CD4-positive, CD25-positive, alpha-beta regulatory T cell (primary cell): ENCODE measurements at places on chromosomes 16 and 17. TPM values are rescaled to one million over a fixed set of nuclear protein-coding genes. Genes with fewer than 3 reads are reported as not detected.

FGF11 gene
- total RNA-seq = 3.3 TPM

DLX4 gene
- total RNA-seq = not detected

CA7 gene
- not detected for total RNA-seq

C1QTNF1 gene
- total RNA-seq = not detected

KRT28 gene
- total RNA-seq = not detected

NPEPPS gene
- total RNA-seq = 118 TPM

TMEM204 gene
- total RNA-seq = 25.8 TPM

INO80E gene
- 105 TPM for total RNA-seq

KRTAP1-1 gene
- not detected for total RNA-seq

RNU2-1 gene
- 4,537 TPM for total RNA-seq

IKZF3 gene
- 146 TPM for total RNA-seq

TAC4 gene
- not detected for total RNA-seq

KRTAP4-1 gene
- not detected for total RNA-seq

SGCA gene
- not detected for total RNA-seq

MYH10 gene
- total RNA-seq = 4.0 TPM

NPIPB13 gene
- total RNA-seq = 30.5 TPM

OR3A3 gene
- not detected for total RNA-seq

CCDC92B gene
- total RNA-seq = 0.12 TPM

CCR7 gene
- total RNA-seq = 192 TPM

ASPHD1 gene
- not detected for total RNA-seq

SPN gene
- total RNA-seq = 149 TPM

SLFN12 gene
- 7.0 TPM for total RNA-seq

METTL22 gene
- 27.1 TPM for total RNA-seq

CNGB1 gene
- total RNA-seq = not detected

MYH3 gene
- total RNA-seq = 7.9 TPM

ARHGDIG gene
- total RNA-seq = not detected

TBC1D3I gene
- 1.4 TPM for total RNA-seq

BRICD5 gene
- total RNA-seq = 10.9 TPM

FAM20A gene
- total RNA-seq = not detected

SLC16A11 gene
- total RNA-seq = 0.39 TPM

SLC6A2 gene
- not detected for total RNA-seq

PDP2 gene
- 7.1 TPM for total RNA-seq

SPIRE2 gene
- 0.35 TPM for total RNA-seq

NIP7 gene
- total RNA-seq = 31.4 TPM

STX1B gene
- 0.74 TPM for total RNA-seq

SPNS2 gene
- total RNA-seq = 0.94 TPM

PIGL gene
- 59.4 TPM for total RNA-seq

UMOD gene
- not detected for total RNA-seq

GINS2 gene
- total RNA-seq = 2.9 TPM

TP53TG3B gene
- total RNA-seq = not detected

LPCAT2 gene
- total RNA-seq = 0.15 TPM

NR1D1 gene
- 29.5 TPM for total RNA-seq

GLTPD2 gene
- 0.39 TPM for total RNA-seq

ACE gene
- total RNA-seq = 4.2 TPM

SYNGR3 gene
- total RNA-seq = 3.2 TPM

TNFRSF13B gene
- 3.1 TPM for total RNA-seq
